ENCODE measurements at places on chromosomes 12 and 14.

GRCh38 chr14:69107407-69108003 lies 45.4 kb downstream of the DCAF5 start:
- DNase-seq: peak; percentile 71

GRCh38 chr12:32163596-32163995 lies 56.9 kb downstream of the BICD1 start:
- no peak for DNase-seq

GRCh38 chr12:69168828-69169227 lies 70.5 kb upstream of the CPSF6 start:
- no peak for DNase-seq

GRCh38 chr12:94585626-94586025 lies 64.7 kb downstream of the TMCC3 start:
- no peak for DNase-seq

DNA sequence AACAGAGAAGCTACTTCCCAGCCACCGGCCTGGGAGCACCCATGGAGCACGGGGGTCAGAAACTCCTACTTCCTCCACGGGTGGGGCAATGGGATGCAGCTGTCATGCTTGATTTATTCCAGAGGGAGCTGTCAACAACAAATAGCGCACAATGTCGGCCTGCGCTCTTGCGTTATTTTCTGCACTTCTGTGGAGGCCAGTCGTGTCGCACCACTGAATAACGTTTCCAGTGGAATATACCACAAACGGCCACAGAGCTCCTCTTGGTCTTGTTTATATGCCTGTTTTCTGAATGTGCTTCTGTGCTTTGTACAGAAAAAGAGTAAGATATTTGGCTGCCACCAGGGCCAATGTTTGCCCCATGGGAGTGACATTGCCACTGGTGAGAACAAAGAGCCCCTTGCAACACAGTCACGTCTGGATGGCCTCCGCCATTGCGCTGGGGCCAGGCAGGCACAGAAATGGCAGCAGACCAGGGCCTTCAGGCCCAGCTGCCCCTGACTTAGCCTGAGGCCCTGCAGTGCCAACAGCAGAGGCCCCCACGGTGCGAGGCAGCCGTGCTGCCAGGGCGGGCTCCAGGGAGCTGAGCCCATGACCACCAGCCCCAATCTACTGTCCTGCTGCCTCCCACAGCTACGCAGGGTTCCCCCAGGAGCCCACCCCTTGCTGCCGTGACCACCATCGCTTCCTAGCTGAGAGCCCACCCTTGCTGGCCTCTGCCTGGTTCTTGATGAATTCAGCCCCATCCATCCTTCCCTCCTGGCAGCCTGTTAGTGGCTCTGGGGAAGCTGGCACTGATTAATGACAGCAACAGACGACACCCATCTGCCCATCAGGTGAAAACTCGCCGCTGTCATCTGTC lies 28.9 kb upstream of the TMEM179 start:
- DNase-seq: no peak

DNA sequence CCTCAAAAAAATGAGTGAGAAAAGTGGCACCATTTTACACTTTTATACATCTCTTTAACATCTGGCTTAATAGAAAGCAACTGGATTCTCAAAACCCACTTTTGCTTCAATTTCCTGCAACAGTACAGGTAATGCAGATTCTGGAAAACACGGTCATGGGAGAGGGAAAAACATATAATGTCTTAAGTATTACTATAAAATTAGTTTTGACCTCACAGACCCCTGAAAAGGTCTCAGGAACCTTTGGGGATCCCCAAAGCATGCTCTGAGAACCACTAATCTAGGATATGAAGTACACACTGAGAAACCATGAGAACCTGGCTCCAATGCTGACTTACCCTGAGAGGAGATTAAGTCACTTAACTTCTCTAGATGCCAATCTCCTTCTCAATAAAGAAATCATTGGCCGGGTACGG lies 64.7 kb downstream of the PPP2R5E start:
- DNase-seq: no peak

DNA sequence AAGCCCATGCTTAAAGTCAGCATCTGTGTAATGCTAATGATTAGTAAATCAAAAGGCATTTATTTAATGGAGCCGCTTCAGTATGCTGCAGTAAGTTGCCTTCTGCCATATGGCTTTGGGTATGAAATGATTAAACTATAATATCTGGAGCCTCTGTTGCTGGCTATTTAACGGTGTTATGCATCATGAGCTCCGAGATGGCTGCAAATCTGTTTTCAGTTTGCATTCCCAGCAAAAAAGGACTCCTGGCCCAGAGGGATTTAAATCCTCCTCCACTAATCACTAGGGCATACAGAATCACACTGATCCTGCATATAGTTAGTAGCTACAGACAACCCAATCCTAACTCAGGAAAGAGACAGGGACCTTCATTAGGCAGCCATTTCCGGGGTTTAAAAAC lies 171.5 kb upstream of the EEA1 start:
- DNase-seq: peak; percentile 88

- no peak for DNase-seq
These were observed 8.4 kb downstream of the ACVR1B start for GRCh38 chr12:51959921-51960320.

DNA sequence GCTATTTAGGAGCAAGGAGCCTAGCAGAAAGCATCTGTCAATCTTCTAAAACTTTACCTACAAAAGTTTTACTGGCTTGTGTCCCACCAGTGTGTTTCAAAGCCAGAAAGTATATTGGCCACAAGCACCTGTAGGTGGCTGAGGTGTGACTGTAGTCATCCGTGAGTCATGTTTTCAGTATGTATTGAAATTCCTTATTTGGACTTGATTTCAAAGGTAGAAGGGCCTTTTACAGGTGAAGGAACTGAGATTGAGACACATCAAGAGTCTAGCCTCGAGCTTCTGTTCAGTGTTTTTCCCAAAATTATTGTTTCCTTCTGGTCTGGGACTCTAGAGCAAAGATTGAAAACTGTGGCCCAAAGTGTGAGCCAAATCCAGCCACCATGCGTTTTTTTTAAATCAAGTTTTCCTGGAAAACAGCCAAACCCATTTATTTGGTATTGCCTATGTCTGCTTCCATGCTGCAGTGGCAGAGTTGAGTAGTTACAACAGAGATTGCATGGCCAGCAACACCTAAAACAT lies 195.3 kb upstream of the BCL2L14 start:
- no peak for DNase-seq

DNA sequence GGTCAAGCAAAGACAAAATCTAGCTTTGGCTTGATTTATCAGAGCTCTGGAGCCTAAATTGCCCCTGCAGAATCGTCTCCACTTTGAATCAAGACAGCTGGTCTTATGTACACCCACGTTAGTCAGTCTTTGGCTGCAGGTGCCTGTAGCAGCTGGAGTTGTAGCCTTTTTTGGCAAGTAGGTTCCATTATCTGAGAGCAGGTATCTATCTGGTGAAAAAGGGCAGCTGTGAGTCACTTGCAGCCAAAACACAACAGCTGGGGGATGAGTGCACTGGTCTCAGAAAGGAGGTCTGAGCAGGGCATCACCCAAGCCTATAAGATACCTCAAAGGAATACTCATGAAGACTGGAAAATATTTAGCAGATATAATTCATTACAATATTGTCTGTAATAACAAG lies 43.6 kb upstream of the KCNH5 start:
- no peak for DNase-seq

GRCh38 chr14:35301735-35302528 lies 9.8 kb downstream of the PSMA6 start:
- DNase-seq: no peak

GRCh38 chr14:28785096-28785952 lies 18.7 kb downstream of the FOXG1 start:
- DNase-seq: no peak

GRCh38 chr12:82760423-82760822 lies 73.7 kb downstream of the TMTC2 start:
- no peak for DNase-seq

GRCh38 chr14:24273422-24273998 lies 2.1 kb upstream of the RABGGTA start:
- DNase-seq: no peak

- no peak for DNase-seq
These were observed 18.0 kb downstream of the IGF1 start for GRCh38 chr12:102462386-102462785.

DNA sequence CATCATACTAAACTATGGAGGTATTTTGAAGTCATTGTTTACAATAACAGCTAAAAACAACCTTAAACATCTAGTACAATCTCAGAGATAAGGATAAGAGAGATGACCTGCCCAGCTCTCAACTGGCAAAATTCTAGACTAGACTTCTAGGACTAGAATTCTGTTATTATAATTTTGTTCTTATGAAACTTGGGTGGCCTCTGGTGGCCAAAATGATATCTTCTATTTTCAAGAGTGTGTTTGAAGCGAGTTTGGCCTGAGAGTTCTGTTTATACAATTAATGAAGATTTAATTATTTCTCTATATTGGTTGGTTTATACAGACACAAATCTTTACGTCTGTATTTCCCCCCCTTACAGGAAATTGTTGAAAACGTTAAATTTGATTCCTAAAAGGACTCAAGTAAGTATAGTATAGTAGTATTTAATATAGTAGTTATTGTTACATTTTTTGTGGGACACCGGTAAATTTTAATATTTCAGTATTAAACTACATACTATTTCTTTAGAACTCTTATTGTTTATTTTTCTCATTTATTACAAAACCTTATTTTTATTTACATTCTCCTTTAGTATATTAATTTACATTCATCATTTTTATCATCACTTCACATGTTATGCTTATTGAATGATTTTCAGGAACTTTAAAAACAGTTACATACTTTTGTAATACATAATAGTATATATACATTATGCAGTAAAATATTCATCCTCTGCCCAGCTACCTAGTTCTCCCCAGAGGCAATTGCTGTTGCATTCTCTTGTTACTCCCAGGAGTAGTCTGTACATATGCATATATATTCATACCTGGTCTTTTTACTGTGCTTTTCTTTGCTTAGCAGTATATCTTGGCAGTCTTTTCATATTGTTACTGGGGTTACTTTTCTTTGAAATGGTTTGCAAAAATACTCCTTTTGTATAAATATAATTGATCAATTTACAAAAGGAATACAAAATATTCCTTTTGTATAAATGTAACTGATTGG lies 6.6 kb downstream of the PPHLN1 start:
- DNase-seq: no peak

GRCh38 chr12:29374913-29375312 lies 6.1 kb downstream of the ERGIC2 start:
- DNase-seq: no peak

GRCh38 chr14:61132336-61132735 lies 148.8 kb downstream of the TMEM30B start:
- no peak for DNase-seq

GRCh38 chr12:22046090-22046967 lies at the start of gene CMAS:
Gene CMAS, plus strand, starts transcription at chr12:22046218. Its CDS starts 86 bp downstream, at chr12:22046304.
- DNase-seq: peak; percentile 91

DNA sequence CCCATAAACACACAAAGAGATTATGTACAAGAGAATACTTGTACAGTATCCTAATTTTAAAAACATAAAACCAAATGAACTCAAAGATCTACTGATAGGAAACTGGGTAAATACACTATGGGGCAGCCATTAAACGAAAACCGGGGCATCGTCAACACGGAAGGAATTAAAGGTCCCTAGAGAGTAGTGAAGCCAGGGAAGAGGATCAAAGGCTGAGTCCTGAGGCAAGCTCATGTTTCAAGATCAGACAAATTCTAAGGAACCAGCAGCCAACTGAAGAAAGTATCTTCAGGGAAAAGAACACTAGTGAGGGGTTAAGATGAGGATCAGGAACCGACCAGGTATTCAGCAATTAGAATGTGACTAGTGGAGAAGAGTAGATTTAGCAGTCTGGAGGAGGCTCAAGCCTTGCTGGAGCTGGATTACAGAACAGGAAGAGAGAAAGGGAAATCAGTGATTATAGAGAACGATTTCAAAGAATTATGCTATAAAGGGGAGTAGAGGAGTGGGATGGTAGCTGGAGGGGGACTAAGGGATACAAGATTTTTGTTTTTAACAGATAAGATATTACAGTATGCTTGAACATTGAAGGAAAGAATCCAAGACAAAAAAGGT lies 23.7 kb downstream of the SEL1L start:
- DNase-seq: no peak

DNA sequence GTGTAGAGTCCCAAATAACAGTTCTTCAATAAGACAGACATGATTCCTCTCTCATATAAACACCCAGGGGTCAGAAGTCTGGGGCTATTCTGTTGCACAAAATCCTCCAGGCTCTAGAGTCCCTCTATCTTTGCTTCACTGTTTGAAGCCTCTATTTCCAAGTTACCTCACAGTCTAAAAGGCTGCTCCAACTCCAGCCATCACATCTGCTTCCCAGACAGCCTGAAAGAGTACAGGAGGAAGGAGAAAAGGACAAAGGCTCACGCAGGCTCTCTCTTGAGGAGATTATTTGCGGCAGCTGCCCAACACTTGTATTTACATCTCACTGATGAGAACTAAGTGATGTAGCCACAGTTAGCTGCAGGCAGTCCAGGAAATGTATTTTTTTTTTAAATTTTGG lies 6.4 kb downstream of the PAPLN start:
- DNase-seq: no peak

- no peak for DNase-seq
These were observed 84.9 kb downstream of the RTN1 start for GRCh38 chr14:59785629-59786028.

- DNase-seq: no peak
These were observed 94.0 kb downstream of the NAV3 start for GRCh38 chr12:77924703-77925102.

DNA sequence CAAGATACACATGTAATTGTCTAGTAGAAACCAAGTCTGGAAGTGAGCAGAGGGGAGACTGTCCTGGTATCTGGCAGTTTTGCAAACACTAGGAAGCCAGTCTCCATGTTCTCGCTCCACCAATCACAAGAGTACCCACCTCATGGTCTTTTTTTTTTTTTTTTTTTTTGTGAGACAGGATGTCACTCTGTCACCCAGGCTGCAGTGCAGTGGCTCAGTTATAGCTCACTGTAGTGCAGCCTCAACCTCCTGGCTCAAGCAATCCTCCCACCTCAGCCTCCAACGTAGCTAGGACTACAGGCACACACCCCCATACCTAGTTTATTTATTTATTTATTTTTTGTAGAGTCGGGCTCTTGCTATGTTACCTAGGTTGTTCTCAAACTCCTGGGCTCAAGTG lies 189.2 kb downstream of the EFCAB11 start:
- no peak for DNase-seq

DNA sequence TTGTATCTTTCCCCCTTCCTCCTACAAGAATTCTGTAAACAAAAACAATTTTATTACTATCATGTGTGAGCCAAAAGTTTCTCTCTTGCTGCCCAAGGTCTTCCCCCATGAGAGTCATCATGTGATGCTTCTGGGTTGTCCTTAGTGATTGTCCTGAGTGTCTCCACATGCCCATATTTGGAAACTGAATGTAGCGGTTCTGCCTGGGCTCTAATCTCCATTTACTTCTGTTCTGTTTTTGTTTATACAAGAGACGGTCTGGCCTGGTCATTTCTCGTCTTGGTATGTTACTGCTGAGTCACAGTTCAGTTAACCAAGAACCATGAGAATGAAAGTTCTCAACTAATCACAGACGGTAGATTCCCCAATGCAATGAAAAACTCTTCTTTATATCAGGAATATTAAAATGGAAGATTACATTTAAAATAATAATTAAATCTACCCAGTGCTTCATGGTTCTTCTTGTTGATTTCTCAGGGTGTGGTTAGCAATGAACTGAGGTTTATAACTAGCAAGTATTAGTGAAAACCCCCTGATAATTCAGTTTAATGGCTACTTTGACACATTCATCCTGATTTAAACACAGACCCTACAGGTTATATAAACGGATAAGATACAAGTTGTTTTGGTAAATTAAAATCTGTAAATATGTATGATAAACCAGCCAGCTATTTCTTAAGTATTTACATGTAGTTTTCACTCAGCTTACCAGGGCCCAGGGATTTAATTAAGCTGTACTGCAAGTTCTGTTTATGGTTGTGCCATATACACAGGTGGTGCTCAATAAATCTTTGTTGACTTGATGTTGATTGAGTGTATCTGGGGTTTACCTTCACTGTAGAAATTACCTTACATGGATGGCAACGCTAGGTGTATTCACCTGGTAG lies 81.1 kb downstream of the PELI2 start:
- DNase-seq: no peak
